ENCODE measurements at places on chromosomes 4 and X. TPM values are rescaled to one million over a fixed set of nuclear protein-coding genes. Genes with fewer than 3 reads are reported as not detected.

The PF4V1 gene
- not detected for polyA plus RNA-seq

The TLR7 gene
- not detected for polyA plus RNA-seq

The CT45A5 gene
- polyA plus RNA-seq, result not detected

DNA sequence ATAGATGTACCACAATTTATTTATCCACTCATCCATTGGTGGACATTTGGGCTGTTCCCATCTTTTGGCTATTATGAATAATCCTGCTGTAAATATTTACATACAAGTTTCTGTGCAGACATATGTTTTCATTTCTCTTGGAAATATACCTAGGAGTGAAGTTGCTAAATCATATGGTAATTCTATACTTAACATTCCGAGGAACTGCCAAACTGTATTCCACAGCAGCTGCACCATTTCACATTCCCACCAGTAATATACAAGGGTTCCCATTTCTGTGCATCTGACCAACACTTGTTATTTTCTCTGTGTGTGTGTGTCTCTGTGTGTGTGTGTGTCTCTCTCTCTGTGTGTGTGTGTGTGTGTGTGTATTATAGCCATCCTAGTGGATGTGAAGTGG lies 15.4 kb upstream of the DOCK11 start:
- no peak for DNase-seq

DNA sequence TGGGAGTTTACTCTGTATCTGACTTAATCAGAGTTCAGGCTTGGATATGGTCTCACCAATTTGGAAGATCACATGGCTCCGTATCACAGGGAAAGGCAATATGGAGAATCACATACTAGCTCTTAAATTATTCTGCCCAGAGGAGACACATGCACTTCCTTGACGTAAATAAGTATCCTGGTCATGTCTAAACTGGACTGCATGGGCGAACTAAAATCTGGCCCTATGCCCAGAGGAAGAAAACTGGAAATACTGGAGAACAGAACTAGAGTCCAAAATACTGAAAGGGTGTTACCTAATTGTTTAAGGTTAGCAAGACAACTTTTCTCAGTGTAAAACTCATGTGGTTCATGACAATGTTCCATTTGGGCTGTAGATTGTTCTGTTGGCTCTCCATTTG lies 832.3 kb downstream of the RAB28 start:
- DNase-seq, result peak; percentile 20

DNA sequence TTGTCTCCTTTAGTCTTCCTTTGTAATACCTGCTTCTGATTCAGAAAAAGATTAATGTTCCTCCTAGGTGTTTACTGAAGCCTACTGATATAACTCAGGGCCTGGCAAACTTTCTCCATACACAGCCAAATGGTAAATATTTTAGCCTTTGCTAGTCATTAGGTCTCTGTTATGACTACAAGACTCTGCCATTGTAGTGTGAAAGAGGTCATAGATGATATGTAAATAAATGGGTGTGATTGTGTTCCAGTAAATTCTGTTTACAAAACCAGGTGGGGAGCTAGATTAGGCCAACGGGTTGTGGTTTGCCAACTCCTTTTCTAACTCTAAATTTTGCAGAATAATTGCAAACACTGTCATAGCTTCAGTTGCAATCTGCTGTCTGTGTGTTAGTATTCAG lies 568.1 kb upstream of the GNPDA2 start:
- no peak for DNase-seq

GRCh38 chrX:9610771-9611392 lies 146.0 kb downstream of the TBL1X start:
- DNase-seq, result no peak

- no peak for DNase-seq
These were observed 402.7 kb upstream of the INTU start for GRCh38 chr4:127229855-127230608.
